ENCODE measurements at places on chromosomes 6 and 20.

DNA sequence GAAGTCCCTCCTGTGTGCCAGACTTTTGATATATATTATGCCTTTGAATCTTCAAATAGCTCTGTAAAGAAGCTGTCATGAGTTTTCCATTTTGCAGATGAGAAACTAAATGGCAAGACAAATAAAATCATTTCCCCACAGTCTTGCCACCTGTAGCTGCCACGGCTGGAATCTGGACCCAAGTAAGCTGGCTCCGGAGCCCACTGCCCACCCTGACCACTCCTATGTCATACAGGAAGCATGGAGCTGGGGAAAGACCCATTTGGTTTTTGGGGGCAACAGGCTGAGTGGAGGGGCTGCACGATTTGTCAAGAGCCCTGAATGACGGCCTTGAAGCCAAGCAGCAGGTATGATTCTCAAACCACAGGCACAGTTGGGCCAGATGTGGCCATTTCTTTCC lies 10.0 kb upstream of the SIRPA start:
- DNase-seq: no peak

DNA sequence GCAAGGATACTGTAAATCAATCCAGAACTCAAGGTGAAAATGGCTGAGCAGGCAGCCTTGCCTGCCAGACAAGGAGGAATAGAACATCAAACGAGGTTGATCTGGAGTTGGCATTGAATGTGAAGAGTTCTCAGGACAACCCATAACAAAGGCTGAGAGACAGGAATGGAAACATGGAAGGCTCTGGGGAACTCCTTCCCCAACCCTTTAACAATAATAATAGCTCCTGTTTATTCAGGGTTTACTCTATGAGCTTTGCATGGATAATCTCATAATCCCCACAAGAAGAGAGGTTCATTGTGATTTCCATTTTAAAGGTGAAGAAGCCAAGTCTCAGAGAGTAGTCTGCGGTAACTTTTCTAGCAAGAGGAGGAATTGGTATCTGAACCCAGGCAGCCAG lies 151.7 kb downstream of the SOD2 start:
- no peak for DNase-seq

DNA sequence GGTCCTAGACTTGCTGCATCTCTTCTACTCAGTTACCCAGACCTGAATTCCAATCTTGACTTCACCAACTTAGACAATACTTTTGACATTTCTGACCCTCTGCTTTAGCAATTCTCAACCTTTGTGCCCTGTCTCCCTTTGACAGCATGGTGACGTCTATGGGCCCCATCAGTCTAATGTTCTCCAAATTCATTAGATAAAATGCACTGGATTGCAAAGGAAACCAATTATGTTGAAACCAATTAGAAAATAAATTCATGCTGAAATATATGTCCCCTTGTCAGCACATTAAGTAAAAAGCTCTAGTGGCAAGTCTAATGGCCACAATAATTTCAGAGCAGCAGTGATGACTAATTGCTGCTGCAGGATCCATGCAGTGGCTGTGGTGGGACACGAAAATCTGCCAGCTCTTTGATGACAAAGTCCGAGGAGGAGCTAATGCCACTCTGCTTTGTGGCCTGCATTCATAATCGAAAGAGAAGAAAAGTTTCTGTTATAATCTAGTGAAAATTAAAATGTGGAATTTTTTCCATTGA lies 64.0 kb downstream of the BFSP1 start:
- DNase-seq: no peak

- DNase-seq: no peak
Measured at GRCh38 chr20:5933802-5934436, 16.4 kb downstream of the TRMT6 start.

DNA sequence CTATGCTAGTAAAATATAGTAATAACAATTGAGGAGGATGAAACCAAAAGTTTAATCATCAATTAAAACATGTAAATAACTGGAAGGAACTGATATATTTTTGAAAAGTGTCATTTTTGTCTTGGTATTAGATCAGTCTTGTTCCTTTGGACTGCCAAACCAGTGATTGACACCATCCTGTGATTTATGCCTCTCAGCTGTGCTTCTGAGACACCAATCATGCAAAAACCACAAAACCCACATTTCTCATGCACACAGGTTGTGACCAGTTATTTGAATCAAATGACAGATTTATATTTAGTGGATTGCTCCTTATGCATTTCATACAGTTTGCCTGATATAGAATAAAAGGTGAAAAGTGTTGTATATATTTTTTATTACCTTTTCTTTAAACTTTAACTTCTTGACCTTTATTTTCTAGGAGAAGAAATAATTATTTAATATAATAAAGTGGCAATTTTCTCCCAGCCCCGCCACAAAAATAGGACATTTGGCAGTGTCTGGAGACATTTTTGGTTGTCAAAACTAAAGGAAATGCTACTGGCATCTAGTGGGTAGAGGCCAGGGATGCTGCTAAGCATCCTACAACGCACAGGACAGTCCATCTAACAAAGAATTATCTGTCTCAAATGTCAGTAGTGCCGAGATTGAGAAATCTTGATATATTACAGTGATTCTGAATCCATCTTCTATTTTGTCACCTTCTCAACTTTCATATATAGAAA lies 383.6 kb downstream of the BCKDHB start:
- DNase-seq: no peak

DNA sequence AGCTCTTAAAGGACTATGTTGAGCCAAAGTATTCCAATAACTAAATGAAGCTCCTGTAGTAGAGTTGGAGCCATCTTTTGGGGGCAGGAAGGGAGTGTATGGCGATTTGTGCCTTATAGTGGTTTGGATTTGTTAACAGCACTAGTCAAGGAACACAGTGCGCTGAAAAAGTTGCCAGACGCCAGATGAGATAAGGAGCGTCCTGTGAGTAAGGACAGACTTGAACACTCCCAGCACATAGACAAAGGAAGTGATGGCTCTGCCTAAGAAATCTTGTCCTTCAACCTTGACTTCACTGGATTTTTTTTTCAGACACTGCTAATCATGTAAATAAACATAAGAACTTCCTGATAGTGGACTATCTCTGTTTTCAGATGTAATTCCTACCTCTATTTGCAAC lies 136.9 kb downstream of the TRMT11 start:
- no peak for DNase-seq

DNA sequence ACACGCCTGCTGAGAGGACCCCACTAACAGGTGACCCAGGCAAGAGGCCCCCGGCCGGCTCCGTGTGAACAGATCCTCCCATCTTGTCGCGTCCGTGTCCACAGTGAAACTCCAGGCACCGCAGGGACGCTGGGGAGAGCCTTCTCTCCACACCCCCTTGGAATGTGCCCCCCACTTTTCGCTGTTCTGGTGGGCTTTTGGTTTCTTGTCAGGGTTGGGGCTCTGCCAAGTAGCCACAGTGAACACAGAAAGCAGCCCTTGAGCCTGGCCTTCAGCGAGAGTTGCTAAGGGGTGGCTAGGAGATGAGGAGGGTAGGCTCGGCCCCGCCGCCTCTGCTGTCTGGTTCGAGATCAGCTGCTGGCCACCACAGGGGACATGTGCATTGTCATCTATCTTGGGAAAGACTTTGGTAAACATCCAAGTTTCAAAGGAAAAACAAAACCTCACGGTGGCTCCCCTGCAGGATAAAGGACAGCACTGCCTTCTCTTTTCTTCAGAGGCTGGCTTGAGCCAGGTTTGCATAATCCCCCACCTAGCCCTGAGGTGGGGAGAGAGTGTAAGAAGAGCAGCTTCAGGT lies 22.7 kb downstream of the SYNDIG1 start:
- no peak for DNase-seq

DNA sequence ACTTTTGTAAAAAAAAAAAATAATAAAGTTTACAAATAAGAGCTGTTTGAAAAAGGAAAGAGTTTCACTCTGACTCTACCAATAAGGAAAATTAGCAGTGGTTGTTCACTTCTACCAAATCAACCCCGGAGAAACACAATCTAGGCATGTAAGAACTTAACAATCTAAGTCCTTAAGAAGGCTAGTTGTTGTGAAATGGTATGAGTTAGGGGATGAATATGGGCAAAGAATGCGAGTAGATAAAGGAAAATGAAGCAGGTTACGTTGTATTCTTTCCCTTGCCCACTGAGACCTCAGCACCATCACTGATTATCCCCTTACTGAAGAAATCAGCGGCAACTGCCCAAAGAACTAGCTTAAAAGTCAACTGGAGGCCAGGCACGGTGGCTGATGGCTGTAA lies 15.4 kb downstream of the MOCS1 start:
- no peak for DNase-seq

DNA sequence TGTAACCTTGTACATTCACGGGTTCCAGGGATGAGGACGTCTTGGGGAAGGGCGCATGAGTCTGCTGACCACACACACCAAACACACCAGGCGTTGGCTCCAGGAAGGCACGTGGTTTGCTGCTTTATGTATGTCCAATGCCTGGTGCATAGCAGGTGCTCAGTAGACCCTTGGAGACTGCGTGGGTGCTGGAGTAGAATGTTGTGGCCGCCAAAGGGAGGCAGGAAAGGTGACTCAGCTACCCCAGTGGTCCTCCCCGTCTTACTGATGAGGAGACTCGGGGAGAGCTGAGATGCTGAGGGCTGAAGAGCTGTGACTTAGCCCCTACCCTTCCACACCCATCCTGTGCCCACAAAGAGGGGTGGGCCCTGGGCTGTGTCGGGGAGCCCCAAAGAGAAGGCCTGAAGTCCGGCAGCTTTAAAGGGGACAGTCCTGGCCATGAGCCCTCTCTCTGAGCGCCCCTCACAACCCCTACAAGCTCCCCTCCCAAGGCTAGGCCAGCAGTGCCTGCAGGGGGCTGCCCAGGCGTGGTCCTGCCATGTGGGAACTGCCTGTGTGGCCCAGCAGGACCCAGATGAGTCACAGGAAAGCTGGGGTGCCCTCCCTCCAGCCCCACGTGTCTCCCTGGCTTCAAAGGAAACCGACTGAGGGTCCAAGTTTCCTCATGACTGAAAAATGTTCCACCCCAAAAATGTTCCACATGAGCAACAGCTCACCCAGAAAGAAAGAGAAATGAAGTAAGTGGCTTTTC lies 28.0 kb upstream of the PTGIS start:
- DNase-seq: peak; percentile 58

DNA sequence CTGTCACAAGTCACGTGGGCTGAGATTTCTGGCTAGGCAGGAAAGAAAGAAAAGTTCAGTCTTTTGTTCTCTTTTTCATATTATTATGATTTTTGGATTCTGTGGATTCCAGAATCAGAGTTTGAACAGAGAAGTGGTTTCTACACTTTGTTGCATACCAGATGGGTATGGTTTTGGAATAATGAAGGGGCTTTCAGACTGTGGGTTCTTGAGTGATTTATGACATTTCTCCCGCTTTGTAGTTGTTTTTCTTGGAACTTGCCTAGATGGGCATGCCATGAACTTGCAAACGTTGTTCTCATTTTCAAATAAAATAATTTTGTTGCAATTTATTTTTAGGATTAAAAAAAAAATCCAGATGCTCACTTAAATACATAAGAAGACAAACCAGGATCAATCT lies 34.4 kb downstream of the CBFA2T2 start:
- DNase-seq: no peak

- no peak for DNase-seq
Measured at GRCh38 chr20:64025101-64025825, 10.7 kb upstream of the C20orf204 start.

DNA sequence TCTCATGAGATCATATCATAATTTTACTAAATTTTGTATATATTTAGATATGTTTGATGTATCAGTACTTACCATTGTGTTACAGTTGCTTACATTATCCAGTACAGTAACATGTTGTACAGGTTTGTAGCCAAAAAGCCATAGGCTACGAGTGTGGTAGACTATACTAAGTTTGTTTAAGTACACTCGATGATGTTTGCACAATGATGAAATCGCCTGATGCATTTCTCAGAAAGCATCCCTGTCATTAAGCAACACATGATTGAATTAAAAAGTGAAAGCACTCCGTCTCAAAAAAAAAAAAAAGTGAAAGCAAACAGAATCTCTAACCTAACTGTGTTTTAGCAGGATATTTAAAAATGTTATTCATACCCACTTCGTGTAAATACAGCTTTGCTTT lies 104.9 kb upstream of the TFAP2D start:
- no peak for DNase-seq

- peak; percentile 81 for DNase-seq
Measured at GRCh38 chr6:111129013-111129412, 41.7 kb downstream of the SLC16A10 start.

- no peak for DNase-seq
Measured at GRCh38 chr6:39078695-39079094, 30.1 kb downstream of the GLP1R start.

GRCh38 chr6:151399679-151400078 lies 8.3 kb upstream of the ZBTB2 start:
- no peak for DNase-seq

DNA sequence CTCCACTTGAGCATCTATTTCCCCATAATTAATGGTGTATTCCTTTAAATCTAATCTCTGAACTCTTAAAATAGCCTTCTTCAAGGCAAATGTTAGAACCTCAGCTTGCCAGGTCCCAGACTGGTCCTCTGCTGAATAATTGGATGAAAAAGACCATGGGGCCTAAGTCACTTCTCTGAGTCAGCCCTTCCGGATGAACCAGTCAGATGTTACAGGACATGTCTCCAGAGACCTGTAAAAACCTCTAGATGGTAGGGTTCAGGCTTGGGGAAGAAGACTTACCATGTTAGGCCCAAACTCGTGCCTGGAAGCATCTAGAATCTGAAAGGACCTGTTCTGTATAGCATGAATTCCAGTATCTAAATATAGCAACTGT lies 97.3 kb downstream of the CDKAL1 start:
- DNase-seq: no peak

GRCh38 chr6:142821860-142822259 lies 123.1 kb downstream of the HIVEP2 start:
- DNase-seq: no peak

GRCh38 chr20:49568278-49569151 lies 578 bp upstream of the PTGIS start:
- peak; percentile 81 for DNase-seq
